Stimulated activated CD8-positive, alpha-beta memory T cell treated with anti-CD3 and anti-CD28 coated beads, Interleukin-7, amount 100 ng/mL, for 1 hour (primary cell): ENCODE measurements at places on chromosomes 7 and 10.

- no peak for DNase-seq
Observed at GRCh38 chr10:86319676-86320075, 46.9 kb downstream of the GRID1 start.

DNA sequence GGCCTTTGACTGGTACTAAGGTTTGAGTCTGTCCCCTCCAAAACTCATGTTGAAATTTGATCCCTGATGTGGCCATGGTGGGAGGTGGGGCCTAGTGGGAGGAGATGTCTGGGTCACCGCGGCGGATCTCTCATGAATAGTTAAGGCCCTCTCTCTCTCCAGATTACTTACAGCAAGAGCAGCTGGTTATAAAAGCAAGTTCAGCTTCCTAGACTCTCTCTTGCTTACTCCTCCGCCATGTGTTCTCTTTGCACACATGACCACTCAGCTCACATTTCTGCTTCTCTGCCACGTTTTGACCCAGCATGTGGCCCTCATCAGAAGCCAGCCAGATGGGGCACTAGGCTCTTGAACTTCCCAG lies 29.9 kb upstream of the ZMIZ1 start:
- DNase-seq = no peak

- DNase-seq = no peak
Observed at GRCh38 chr7:52447581-52448180, 587.8 kb upstream of the POM121L12 start.

DNA sequence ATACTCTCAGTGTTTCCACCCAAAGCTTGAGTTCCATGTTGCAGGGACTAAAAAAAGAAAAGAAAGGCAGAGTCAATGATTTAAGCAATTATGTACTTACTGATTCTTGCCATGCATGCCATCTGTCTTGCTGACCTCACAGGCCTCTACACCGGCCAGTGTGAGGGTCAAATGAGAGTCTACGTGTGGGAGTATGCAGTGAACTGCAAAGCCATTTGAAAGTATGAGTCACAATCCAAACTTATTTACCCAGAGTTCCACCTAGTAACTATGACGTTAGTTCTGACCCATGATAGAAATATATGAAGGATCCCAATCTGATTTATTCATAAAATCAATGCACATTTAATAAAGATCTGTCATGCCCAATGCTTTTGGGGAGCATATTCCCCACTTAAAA lies 26.5 kb downstream of the PDE1C start:
- DNase-seq = no peak

DNA sequence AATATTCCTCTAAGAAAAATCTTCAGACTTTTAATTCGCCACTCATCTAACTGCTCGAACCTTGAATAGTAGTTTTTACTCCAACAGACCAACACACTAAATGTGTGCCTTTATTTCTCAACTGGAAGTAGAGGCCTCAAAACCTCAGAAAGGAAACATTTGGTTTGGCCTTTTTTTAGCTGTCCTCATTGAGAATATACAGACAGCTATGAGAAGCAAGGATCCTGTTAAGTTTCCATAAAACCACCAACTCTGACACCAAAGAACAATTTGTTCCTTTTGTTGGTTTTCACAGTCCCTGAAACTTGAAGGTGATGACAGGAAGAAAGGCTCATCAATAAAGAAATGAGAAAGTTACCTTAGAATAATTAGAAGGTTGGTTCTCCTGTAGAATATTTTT lies 199.2 kb upstream of the MEOX2 start:
- no peak for DNase-seq

- no peak for DNase-seq
Observed at GRCh38 chr10:51233337-51234100, 159.2 kb downstream of the PRKG1 start.

DNA sequence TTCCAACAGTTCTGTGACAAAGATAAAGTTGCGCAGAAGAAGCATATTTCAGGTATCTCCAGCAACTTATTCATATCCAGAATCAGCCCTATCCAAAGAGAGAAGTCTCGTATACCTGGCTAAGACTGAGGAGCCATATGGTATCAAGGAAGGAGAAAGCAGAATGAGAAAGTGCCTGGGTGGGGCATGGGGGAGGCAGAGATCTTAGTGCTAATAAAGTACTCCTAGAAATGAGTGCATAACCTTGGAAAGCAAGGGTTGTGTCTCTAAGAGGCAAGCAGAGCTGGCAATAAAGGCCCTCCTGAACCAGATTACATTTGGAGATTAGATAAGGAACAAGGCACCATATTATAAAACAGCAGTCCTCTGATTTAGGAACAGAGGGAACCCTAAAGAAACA lies 12.7 kb downstream of the TASOR2 start:
- DNase-seq = no peak

- DNase-seq = no peak
Observed at GRCh38 chr7:80312139-80312661, 177.6 kb downstream of the GNAI1 start.

- DNase-seq = no peak
Observed at GRCh38 chr10:79258894-79259293, 88.4 kb upstream of the PPIF start.

GRCh38 chr10:80894311-80894791 lies 356.6 kb downstream of the SH2D4B start:
- no peak for DNase-seq
